ENCODE measurements at places on chromosomes 5 and 9. TPM values are rescaled to one million over a fixed set of nuclear protein-coding genes. Genes with fewer than 3 reads are reported as not detected.

GRCh38 chr9:94622087-94622800 lies 17.1 kb downstream of the FBP1 start:
- H3K27ac ChIP-seq = no peak overlapping the region
- peaks cover 3% of the 10 kb centered on the region for H3K4me1 ChIP-seq
- DNase-seq = no peak
- no peaks in the 10 kb centered on the region for H3K36me3 ChIP-seq

- peaks cover 19% of the 10 kb centered on the region for H3K27me3 ChIP-seq
- peak overlapping the region; percentile 88 for H3K27ac ChIP-seq
- peaks cover 21% of the 10 kb centered on the region for H3K4me1 ChIP-seq
- no peaks in the 10 kb centered on the region for H3K36me3 ChIP-seq
Measured at GRCh38 chr5:175821790-175822211, 49.6 kb upstream of the CPLX2 start.

- H3K4me1 ChIP-seq = peaks cover 13% of the 10 kb centered on the region
- H3K36me3 ChIP-seq = peaks cover 51% of the 10 kb centered on the region
- no peak for DNase-seq
- H3K27ac ChIP-seq = no peak overlapping the region
Measured at GRCh38 chr5:71652803-71653543, 65.8 kb downstream of the MCCC2 start.

The PCDHA9 gene
- not detected for total RNA-seq

DNA sequence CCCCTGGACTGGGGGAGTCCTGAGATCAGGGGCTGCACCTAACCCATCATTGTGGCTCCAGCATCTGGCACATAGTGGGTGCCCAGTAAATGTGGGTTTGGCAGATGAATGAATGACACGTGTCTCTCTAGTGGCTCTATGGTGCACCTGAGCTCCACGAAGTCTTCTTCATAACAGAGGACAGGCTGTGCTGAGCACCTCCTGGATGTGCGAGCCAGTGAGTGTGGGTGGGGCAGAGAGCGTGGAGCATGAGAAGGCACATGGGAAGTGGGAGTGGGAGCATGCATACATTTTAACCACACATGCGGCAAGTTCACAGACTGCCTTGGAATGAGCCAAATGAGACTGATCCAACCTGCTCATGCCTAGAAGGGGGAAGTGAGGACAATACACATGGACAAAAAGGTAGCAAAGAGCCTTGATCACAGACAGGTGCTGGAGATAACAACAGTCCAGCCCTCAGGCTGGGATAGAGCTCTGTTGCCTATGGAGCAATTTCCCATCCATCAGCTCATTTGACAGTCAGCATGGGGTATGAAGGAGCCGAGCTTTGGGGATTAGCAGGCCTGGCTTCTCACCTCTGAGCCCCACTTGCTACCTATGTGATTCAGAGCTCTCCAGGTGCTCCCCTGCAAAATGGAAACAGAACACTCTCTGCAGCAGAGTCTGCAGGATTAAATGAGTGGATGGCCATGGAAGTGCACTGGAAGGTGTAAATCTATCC lies 76.2 kb upstream of the TBC1D2 start:
- H3K36me3 ChIP-seq = no peaks in the 10 kb centered on the region
- H3K4me1 ChIP-seq = no peaks in the 10 kb centered on the region
- DNase-seq = no peak
- no peak overlapping the region for H3K27ac ChIP-seq
- H3K4me3 ChIP-seq = no peak overlapping the region

DNA sequence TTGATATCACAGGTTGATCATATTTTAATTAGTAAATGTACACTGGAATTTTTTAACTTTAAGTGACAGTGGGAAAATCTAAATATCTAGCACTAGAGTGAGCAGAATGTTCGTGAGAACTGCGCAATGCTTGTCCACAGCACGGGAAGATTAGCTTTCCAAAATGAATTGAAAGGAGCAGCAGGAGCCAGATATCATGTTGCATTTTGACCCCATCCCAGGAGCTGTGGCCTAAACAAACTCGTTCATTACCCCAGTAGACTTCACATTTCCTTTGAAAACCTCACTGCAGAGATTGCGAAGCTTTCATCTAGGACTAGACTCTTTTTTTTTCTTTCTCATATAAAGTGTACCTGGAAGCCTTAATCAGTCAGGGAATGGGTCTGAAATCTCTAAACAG lies 525.8 kb downstream of the CTNND2 start:
- no peak overlapping the region for H3K4me3 ChIP-seq
- H3K27ac ChIP-seq = no peak overlapping the region
- peaks cover 21% of the 10 kb centered on the region for H3K27me3 ChIP-seq
- no peaks in the 10 kb centered on the region for H3K36me3 ChIP-seq
- no peak for DNase-seq
- no peaks in the 10 kb centered on the region for H3K4me1 ChIP-seq

The ALDH7A1 gene
- total RNA-seq = 5.7 TPM

DNA sequence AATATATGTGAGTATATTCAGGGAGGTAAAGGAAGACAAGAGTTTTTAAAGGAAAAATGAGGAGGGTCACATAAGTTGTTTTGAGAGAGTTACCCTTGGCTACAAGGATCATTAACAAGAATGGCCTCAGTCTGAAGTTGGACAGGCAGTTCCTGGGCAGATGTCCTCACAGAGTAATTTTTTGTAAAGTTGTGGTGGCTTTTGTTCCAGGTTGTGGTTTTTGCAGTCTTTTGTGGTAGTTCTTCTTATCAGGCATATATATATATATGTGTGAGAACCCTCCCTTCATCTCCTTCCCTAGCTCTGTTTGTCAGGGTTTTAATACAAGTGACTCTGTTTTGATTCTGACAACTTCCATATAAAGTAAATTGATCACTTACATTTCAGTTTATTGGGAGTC lies 60.0 kb downstream of the CSNK1G3 start:
- DNase-seq = no peak
- no peak overlapping the region for H3K4me3 ChIP-seq
- peaks cover 17% of the 10 kb centered on the region for H3K36me3 ChIP-seq
- no peaks in the 10 kb centered on the region for H3K27me3 ChIP-seq

- no peaks in the 10 kb centered on the region for H3K4me1 ChIP-seq
- H3K36me3 ChIP-seq = no peaks in the 10 kb centered on the region
- peak; percentile 58 for DNase-seq
- no peaks in the 10 kb centered on the region for H3K27me3 ChIP-seq
- H3K4me3 ChIP-seq = no peak overlapping the region
Measured at GRCh38 chr5:159316519-159317383, 13.5 kb downstream of the IL12B start.

The FOXD4L6 gene
- total RNA-seq = not detected

The SLC46A2 gene
- not detected for total RNA-seq

- peak; percentile 65 for DNase-seq
- peaks cover 28% of the 10 kb centered on the region for H3K4me1 ChIP-seq
- no peak overlapping the region for H3K27ac ChIP-seq
- H3K4me3 ChIP-seq = peak overlapping the region; percentile 82
- no peaks in the 10 kb centered on the region for H3K27me3 ChIP-seq
Measured at GRCh38 chr9:89603767-89604665, 796 bp upstream of the GADD45G start.

The ASPN gene
- not detected for total RNA-seq

DNA sequence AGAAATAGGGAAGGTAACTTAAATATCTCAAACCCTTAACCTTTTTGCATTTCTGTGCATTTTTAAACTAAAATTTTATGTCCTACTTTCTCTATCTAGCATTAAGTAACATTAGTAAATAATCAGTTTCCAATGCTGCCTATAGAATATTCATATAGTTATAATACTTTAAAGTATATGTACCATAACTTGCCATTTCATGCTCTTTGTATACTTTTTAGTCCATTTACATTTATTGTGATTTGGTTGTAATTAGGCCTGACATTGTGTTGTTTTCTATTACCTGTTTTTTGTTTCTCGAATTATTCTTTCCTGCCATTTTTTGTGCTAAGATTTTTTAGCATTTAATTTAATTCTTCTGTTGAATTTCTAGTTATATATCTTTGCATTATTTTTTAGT lies 13.7 kb downstream of the SLC12A2 start:
- no peaks in the 10 kb centered on the region for H3K27me3 ChIP-seq
- peaks cover 29% of the 10 kb centered on the region for H3K36me3 ChIP-seq
- no peak for DNase-seq
- no peak overlapping the region for H3K4me3 ChIP-seq

GRCh38 chr9:20728493-20729220 lies 44.6 kb downstream of the FOCAD start:
- peaks cover 9% of the 10 kb centered on the region for H3K36me3 ChIP-seq
- H3K4me3 ChIP-seq = no peak overlapping the region
- no peak for DNase-seq
- no peaks in the 10 kb centered on the region for H3K27me3 ChIP-seq
- no peak overlapping the region for H3K27ac ChIP-seq
- peaks cover 10% of the 10 kb centered on the region for H3K4me1 ChIP-seq

The C9orf43 gene
- total RNA-seq = 0.65 TPM

DNA sequence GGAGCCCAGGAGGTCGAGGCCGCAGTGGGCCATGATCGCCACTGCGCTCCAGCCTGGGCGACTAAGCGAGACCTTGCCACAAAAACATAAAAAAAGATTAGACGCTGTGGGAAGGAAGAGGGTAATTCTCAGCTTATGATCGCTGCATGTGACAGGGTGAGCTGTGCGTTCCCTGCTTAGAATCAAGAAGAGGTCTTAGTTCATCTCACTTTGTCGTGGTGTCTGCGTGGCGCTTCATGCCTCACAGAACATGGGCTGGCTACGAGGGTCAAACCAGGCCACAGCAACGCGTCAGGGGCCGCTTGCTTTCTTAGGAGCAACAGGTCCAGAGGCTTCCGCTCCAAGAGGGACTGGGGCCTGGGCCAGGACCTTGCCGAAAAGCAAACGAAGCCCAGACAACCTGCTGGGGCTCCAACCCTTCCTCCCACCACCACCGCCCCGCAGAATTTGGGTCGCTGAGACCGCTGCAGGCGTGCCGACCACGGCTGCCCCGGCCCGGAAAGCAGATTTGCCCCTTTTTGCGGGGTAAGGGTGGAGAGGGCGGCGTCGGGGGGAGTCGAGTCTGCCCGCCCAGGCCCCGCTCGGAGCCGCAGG lies 10.0 kb upstream of the GRIN1 start:
- peak; percentile 40 for DNase-seq
- peaks cover 20% of the 10 kb centered on the region for H3K4me1 ChIP-seq
- peaks cover 2% of the 10 kb centered on the region for H3K36me3 ChIP-seq
- peaks cover 2% of the 10 kb centered on the region for H3K27me3 ChIP-seq
- peak overlapping the region; percentile 87 for H3K27ac ChIP-seq

GRCh38 chr9:19154135-19154612 lies 26.9 kb upstream of the PLIN2 start:
- no peak overlapping the region for H3K4me3 ChIP-seq
- H3K27ac ChIP-seq = no peak overlapping the region
- no peaks in the 10 kb centered on the region for H3K36me3 ChIP-seq
- no peaks in the 10 kb centered on the region for H3K27me3 ChIP-seq
- peaks cover 36% of the 10 kb centered on the region for H3K4me1 ChIP-seq

The INSL6 gene
- total RNA-seq = not detected

GRCh38 chr9:38233343-38233742 lies 159.2 kb upstream of the ALDH1B1 start:
- no peak overlapping the region for H3K4me3 ChIP-seq
- H3K27ac ChIP-seq = no peak overlapping the region
- H3K27me3 ChIP-seq = peaks cover 2% of the 10 kb centered on the region
- H3K4me1 ChIP-seq = no peaks in the 10 kb centered on the region

DNA sequence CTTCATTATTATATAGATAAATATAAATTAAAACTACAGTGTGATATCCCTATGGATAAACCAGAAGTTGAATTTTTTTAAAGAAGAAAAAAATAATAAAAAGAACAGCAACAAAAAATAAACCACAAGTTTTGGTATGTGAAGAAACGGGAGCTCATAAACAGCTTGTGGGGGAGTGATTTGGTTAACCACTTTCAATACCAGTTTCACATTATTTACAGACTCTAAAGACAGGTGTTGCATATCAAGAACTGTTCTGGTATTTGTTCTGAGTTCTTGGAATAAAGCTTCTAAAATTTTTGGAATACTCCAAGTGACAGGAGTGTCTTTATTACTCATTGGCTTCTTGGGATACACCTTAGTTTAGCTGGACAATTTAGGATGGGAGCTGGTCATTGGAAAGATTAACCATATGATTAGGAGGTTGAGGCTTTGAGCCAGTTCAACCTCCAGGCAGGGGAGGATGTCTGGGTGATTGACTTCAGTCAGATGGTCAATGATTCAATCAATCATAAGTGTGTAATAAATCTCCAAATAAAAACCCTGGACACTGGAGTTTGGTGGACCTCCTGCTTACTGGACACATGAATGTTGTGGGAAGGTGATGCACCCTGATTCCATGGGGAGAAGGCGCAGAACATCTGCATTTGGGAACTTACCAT lies 2223.1 kb upstream of the C9orf72 start:
- no peak for DNase-seq
- H3K27me3 ChIP-seq = no peaks in the 10 kb centered on the region
- no peak overlapping the region for H3K27ac ChIP-seq
- H3K4me3 ChIP-seq = no peak overlapping the region
- H3K4me1 ChIP-seq = no peaks in the 10 kb centered on the region

DNA sequence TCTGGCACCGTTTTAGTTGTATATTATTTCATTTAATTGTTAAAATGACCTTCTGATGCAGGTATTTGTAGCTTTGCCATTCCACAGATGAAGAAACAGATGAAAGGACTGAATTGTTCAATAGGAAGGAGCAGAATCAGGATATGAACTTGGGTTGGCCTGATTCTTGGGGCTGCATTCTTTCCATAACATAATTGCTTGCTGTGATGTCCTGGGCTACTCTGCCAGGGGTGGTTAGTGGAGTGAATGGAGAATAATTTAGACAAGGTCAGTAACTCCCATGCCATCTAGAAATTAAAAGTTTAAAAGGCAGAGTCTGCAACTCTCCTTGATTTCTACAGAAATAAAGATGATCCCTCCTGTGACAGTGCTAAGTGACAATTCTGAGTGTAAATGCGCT lies 15.9 kb downstream of the TLR4 start:
- no peak overlapping the region for H3K27ac ChIP-seq
- H3K27me3 ChIP-seq = peaks cover 1% of the 10 kb centered on the region
- DNase-seq = no peak
- no peak overlapping the region for H3K4me3 ChIP-seq
- H3K4me1 ChIP-seq = peaks cover 4% of the 10 kb centered on the region
- no peaks in the 10 kb centered on the region for H3K36me3 ChIP-seq

- DNase-seq = no peak
- H3K36me3 ChIP-seq = no peaks in the 10 kb centered on the region
- H3K4me1 ChIP-seq = peaks cover 12% of the 10 kb centered on the region
- H3K27ac ChIP-seq = no peak overlapping the region
- peak overlapping the region; percentile 66 for H3K4me3 ChIP-seq
Measured at GRCh38 chr5:176810687-176811501, 535 bp downstream of the UNC5A start.

DNA sequence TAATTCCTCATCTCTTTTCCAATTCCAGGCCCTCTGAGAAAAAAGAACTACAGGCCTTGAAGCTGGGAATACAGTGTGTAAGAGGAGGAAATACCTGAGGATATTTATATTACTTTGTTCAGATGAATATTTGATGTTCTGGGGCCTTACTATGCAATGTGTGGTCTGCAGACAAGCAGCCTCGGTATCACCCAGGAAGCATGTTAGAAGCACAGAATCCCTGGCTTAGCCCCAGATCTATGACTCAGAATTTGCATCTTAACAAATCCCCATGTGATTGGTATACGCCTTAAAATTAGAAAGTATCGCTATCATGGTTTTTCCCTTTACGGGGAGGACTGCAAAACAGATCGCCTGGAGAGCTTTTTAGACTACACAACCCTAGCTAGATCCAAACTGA lies 121.0 kb downstream of the JAKMIP2 start:
- H3K4me1 ChIP-seq = no peaks in the 10 kb centered on the region
- no peak for DNase-seq
- no peaks in the 10 kb centered on the region for H3K36me3 ChIP-seq
- no peak overlapping the region for H3K4me3 ChIP-seq
- no peak overlapping the region for H3K27ac ChIP-seq
